DMS53 (cell line): ENCODE measurements at places on chromosomes 6 and 20.

- DNase-seq = no peak
Measured at GRCh38 chr6:131655951-131656350, 18.8 kb downstream of the ENPP3 start.

GRCh38 chr6:53431704-53432103 is 83.0 kb upstream of the ELOVL5 start:
- peak; percentile 57 for DNase-seq

GRCh38 chr6:9403736-9404135 is 968.4 kb upstream of the SLC35B3 start:
- no peak for DNase-seq

- DNase-seq = no peak
Measured at GRCh38 chr20:1798982-1799381, 96.2 kb upstream of the SIRPA start.

DNA sequence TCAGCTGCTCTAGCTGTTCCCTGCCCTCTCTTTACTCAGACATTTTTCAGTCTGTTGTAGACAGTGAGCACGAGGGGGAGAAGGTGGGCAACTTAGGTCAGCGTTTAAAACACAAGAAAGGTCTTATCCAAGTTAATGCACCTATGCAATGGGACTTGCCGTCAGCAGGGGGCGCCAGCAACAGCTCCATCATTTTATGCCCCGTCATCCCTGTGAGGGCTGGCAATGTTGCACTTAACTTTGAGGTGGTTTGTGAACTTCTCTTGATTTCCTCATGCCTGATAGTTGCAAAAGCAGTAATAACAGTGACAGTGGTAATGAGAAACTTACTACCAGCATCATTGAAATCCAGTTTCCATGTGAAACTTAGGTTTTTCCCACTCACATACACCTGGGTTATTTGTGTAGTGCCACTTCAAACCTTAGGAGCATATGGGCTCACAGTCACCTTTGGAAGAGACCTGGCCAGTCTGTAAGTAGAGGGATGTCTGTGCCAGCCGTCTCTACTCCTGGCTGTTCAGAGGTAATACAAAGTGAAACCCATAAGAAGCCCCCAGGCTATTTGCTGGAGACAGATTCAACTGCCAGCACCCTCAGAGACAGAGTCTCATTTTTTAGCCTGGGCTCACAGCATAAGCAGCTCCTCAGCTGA is 44.9 kb upstream of the ID1 start:
- DNase-seq = peak; percentile 91

- DNase-seq = no peak
Measured at GRCh38 chr6:148881593-148882311, 134.9 kb downstream of the UST start.

DNA sequence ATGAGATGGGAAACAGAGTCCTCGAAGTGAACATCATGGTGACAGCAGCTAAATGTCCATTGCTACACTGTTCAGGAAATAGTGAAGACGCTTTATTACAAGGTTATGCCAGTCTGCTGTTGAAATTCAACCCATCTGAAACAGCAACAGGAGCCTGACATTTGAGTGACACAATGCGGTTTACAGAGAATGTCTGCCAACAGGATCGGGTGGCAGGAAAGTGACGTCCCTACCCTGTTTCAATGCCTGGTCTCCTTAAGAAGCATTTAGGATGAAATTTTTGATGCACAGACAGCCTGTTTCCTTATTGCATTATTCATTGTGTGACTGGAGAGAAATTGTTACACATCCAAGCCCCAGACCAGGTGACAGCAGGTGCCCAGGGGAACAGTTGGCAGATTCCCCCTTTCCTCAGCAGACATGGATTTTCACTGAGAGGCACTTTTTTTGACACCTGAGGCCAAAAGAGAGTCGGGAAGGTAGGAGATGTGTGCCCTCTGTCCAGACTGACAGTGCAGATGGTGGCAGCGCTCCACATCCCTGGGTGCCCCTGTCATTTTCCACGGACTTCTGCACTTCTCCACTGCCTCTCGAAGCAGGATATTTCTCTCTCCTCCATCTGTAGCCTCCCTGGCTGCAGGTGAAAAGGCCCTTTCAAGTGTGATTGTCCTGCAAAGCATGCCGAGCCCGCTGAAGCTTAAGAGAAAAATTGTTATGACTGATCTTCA is 87.9 kb downstream of the BFSP1 start:
- DNase-seq = peak; percentile 6

GRCh38 chr6:29696147-29697125 is 15.5 kb upstream of the ZFP57 start:
- DNase-seq = peak; percentile 74

GRCh38 chr20:53657732-53658131 is 64.1 kb upstream of the ZNF217 start:
- DNase-seq = no peak

GRCh38 chr6:37819177-37819801 is at the start of gene ZFAND3:
TSS of gene ZFAND3 (plus strand) at chr6:37819727. CDS start at chr6:37819946, 219 bp downstream.
- DNase-seq = peak; percentile 97

- no peak for DNase-seq
Measured at GRCh38 chr6:110573136-110573535, 96.7 kb upstream of the SLC22A16 start.

- no peak for DNase-seq
Measured at GRCh38 chr6:130890521-130890971, 63.3 kb downstream of the SMLR1 start.

- DNase-seq = no peak
Measured at GRCh38 chr20:62922451-62922921, 3.8 kb downstream of the DIDO1 start.

- DNase-seq = no peak
Measured at GRCh38 chr6:44119704-44120262, 7.5 kb downstream of the MRPL14 start.

DNA sequence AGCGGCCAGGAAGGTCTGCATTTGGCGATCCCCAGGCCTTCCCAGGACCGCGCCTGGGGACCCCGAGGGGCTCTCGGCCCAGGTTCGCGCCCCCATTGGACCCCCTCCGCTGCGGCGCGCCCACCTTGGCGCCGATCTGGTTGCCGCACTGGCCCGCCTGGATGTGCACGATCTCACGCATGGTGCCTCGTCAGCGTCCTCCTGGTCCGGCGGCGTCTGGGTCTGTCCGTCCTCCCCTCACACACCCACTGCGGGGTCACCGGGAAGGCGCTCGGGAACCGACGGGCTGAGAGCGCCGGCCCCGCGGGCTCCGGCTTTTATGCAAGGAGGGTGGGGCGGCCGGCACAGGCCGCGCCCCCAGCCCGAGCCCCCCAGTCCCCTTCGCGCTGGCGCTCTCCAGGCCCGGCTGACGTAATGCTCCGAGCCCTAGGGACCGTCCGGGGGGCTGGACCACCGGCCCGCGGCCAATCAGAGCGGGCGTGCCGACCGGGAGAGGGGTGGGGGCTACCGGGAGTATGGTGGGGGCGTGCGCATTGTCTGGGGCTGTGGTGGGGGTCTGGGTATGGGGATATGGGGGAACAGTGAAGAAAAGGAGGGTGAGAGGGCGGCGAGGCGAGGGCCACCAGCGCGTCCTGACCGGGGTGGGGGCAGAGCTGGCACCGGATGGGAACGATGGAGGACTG is at the start of gene TUBB2B:
Gene TUBB2B (minus strand): TSS at position 291 of the 683 bp plus-strand sequence. CDS start 110 bp downstream, at position 181.
- DNase-seq = peak; percentile 97

DNA sequence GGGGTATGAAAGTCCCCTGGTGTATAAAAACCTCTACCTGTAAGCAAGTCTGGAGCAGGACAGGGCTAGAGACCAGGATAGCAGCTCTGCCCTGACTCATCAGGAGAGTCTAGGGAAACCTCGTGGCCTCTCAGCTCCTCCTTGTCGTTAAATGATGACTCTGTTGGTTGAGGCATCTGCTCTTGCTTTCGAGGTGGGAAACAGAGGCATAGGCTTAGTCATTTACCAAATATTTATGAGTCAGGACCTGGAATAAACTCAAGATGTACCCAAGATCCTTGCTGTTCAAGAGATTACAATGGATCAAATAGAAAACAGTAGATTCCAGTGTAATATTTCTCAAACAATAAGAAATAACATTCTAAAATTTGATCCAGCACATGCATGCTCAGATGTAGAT is 5.5 kb downstream of the MANBAL start:
- peak; percentile 88 for DNase-seq

- DNase-seq = peak; percentile 92
Measured at GRCh38 chr6:25070547-25071366, 135.0 kb upstream of the RIPOR2 start.

DNA sequence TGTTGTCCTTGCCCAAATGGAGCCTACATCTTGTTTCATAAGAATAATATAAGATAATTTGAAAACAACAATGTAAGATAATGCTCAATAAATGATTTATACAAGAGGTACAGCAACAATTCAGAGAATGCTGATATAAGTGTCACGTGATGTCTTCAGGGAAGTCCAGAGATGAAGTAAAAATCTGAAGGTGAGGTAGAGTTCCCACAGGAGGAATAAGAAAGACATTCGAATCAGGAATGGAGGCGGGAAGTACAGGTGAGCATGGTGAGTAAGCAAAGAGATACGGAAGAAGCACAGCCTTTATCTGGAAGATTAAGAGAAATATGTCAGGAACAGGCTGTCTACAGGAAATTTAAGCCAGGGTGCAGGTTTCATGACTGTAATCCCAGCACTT is 165.9 kb upstream of the MARCKS start:
- DNase-seq = peak; percentile 18

- peak; percentile 33 for DNase-seq
Measured at GRCh38 chr6:36127462-36128016, 2.8 kb upstream of the MAPK13 start.

DNA sequence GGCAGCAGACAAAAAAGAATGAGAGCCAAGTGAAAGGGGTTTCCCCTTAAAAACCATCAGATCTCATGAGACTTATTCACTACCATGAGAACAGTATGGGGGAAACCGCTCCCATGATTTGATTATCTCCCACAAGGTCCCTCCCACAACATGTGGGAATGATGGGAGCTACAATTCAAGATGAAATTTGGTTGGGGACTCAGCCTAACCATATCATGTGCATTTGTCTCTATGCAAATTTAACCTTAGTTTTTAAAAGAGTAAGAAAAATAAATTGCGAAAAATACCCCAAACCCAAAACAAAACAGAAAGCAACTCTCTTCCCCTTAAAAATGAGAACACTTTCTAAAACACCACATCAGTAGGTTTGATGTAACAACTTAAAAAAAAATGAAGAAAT is 22.6 kb upstream of the GPR6 start:
- no peak for DNase-seq

DNA sequence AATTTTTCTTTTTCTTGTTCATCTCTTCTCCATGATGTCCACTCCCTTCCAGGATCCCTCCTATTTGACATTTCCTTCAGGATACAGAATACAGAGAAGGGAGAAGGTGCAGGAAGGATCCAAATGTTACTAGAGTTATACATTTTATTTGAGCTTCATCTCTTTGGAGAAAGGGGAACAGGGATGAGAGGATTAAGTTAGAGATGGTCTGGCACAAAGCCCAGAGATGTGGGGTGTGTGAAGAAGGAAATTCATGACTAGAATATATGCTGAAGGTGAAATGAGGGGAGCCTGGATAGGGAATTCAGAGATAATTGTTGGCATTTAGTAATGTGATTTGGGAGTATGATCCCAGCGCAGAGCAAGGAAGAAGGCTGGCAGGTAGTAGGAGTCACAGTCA is 22.5 kb upstream of the SRPK1 start:
- DNase-seq = no peak

- DNase-seq = peak; percentile 4
Measured at GRCh38 chr6:6407071-6407741, 86.7 kb upstream of the F13A1 start.

DNA sequence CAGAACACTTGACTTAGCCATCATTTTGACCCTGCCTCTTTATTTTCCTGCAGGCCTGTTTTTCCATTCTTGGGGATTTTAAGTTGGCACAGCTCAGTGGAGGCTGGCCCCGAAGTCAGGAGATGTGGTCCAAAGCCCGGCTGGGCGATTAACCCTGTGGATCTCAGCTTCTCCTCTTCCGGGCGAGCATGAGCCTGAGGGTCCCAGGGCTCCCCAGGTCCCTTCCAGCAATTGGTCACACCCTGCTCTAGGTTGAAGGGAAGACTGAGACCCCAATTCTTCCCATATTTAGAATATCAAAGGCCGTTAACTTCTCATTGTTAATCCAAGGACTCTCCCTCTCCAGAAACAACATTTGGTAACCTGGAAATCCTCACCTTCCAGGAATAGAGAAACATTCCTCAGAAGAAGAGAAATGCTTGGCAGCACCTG is 2.3 kb downstream of the THBS2 start:
- no peak for DNase-seq

DNA sequence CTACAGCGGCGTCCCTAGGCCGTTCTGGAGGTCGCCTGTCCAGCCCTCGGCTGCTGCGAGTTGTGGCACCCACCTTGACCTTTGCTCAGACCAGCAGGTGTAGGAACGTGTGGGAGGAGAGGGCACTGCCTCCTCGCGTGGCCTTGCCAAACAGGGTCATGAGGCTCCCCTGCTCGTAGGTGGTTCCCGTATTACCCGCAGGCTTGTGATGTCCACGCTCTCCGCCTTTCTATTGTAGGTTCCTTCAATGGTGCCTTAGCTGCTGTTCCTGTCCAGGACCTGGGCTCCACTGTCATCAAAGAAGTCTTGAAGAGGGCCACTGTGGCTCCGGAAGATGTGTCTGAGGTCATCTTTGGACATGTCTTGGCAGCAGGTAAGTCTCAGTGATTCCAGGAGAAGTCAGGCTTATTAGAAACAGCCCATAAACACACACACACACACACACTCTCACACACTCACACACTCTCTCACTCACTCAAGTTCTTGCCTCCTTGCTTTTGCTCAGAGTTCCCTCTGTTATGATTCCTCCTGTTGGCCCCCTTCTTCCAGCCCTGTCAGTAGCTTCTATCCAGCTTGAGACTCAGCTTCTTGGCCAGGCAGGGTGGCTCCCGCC is 942 bp downstream of the ACAT2 start:
- DNase-seq = peak; percentile 45

DNA sequence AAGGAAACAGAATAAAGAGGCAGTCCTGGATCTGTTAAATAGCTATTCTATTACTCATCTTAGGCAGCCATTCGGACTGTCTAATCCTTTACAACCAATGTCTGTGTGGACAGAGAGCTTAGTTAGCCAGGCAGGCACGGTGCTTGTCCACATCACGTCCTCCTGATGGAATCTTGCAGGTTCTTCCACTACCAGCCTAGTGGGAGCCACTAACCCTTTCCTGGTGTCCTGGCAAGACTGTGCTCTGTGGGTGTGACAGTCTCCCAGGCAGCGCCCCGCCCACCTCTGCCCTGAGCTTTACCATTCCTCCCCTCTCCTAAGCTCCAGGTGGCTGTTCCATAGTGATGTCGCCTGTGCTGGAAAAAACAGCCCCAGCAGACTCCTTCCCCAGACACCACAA is 78.3 kb upstream of the CLDN20 start:
- DNase-seq = peak; percentile 62

GRCh38 chr20:51238675-51239305 is 215.9 kb upstream of the KCNG1 start:
- no peak for DNase-seq

- DNase-seq = peak; percentile 14
Measured at GRCh38 chr6:13454286-13455221, 32.8 kb downstream of the GFOD1 start.
